ENCODE measurements at places on chromosomes 1 and 21.
A peak's percentile ranks its signal among the peaks of the same experiment; 100 is the strongest.

- no peak for DNase-seq
Measured at GRCh38 chr1:228000836-228001563, 5.8 kb upstream of the WNT3A start.

DNA sequence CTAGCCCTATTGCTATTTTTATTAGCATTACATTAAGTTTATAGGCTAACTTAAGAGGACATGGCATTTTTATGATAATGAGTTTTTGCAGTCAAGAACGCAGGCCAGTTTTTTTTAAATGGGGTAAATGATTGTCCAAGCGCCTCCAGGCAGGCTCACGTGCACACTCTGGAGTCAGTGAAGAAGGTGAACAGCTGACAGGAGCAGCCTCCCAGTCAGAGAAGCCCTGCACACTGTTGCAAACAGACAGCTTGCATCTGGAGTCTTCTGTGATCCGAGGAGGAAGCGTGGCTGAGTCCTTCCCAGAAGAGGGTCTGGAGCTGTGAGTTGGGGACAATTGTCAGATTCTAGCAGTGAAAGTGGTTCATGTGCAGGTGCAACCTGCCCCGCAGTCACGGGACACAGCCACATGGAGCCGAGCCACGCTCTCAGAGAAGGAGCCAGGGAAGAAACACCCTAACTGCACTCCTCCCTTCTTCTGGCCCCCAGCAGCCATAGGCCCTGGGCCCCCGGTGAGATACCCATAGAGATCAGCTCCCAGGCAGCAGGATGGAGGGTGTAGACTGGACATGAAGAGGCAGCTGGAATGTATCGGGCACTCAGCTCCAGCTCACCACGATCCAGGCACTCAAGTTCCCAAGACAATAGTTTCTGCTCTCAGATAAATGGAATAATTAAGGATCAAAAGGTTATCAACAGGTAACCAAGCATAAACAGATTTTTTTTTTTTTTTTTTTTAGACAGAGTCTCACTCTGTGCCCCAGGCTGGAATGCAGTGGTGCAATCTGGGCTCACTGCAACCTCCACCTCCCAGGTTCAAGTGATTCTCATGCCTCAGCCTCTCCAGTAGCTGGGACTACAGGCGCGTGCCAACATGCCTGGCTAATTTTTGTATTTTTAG lies 26.4 kb downstream of the CAPN2 start:
- DNase-seq: no peak

DNA sequence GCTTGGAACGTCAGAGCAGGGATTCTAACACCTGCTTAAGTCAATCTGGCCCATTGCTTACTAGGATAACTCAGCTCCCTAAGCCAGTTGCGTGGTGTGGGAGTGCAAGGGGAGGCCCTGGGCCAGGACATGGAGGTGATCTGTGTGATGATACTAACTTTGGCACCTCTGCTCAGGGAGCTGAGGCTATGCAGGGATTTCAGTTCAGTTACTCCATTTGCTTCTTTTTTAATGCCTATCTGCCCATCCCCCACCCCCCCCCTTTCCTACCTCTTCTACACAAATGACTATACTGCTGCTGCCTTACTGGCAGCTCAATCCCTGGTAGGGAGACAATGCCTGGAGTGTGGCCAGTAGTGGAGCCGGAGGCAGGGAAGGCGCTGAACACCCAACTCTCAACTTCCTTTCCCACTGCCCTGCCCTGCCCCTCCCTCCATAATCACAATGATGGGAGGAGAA lies 19.5 kb downstream of the INKA2 start:
- no peak for DNase-seq

- no peak for DNase-seq
Measured at GRCh38 chr21:42426424-42426823, 22.7 kb downstream of the UBASH3A start.

DNA sequence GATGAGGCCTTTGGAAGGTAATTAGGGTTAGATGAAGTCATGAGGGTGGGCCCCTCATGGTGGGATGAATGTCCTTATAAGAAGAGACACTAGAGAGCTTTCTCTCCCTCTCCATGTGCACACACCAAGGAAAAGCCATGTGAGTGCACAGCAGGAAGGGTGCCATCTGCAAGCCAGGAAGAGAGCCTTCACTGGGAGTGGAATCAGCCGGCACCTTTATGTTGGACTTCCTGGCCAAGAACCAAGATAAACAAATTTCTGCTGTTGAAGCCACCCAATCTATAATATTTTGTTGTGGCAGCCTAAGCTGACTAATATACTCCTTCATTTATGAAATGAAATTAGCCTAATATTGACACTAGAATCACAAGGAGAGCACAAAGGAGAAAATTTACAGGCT lies 38.2 kb upstream of the PKP1 start:
- DNase-seq: no peak

DNA sequence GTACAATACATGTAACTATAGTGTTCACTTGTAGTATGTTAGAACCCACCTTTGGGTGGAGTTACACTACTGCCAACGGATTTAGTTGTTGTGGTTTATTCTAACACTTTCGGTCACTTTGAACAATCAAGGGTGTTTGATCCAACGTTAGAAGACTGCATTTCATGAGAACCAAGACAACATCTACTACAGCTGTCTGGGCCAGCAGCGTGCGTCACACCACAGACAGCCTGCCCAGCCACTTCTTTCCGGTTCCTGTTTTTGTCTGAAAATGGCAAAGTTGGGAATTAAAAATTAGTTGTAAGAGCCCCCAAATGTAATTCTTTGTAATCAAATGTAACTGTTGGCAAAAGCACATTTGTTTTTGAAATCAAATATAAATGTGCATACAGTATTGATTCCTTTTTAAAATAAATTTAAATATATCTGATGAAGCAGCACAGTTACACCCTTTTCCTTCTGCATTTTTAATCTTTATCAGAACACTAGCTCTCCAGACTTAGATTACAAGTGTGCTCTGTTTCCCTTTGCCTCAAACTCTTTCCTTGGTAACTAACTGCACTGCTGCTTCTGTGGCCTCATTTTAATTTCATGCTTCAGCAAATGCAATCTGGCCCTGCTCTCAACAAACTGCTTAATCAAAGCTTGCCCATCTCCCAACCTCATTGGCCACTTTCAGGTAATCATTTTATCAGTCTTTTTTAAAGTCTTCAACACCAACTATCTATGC lies 86.6 kb upstream of the DPH5 start:
- DNase-seq: peak; percentile 35

DNA sequence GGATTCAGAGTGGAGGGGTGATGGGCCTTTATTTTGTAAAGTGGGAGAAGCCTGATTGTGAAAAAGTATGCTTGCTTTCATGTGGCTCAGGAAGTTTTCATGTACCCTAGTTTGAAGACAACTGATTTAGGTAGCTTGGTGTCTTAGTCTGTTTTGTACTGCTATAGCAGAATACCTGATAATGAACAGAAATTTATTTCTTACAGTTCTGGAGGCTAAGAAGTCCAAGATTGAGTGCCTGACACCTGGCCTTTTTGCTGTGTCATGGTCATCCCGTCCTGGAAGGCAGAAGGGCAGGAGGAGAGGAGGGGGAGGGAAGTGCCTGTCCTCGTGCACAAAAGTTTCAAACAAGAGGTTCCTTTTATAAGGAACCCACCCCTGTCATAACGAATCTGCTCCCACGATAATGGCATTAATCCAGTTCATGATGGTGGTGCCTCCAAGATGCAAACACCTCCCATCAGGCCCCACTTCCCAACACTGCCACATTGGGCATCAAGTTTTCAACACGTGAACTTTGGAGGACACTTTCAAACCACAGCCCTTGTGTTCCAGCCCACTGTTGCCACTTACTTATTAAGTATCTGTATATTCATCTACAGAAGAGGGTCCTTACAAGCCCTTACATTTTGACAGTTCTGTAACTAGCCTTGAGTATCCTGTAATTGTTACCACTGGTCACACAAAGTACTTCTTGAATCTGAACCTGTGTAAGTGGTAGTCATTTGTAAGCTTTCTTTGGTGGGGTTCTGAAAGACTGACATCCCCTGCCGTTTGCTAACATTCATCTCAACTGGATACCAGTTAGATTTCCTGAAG lies 9.5 kb downstream of the UCK2 start:
- no peak for DNase-seq

GRCh38 chr1:147919896-147920295 lies 8.3 kb upstream of the GPR89B start:
- no peak for DNase-seq

DNA sequence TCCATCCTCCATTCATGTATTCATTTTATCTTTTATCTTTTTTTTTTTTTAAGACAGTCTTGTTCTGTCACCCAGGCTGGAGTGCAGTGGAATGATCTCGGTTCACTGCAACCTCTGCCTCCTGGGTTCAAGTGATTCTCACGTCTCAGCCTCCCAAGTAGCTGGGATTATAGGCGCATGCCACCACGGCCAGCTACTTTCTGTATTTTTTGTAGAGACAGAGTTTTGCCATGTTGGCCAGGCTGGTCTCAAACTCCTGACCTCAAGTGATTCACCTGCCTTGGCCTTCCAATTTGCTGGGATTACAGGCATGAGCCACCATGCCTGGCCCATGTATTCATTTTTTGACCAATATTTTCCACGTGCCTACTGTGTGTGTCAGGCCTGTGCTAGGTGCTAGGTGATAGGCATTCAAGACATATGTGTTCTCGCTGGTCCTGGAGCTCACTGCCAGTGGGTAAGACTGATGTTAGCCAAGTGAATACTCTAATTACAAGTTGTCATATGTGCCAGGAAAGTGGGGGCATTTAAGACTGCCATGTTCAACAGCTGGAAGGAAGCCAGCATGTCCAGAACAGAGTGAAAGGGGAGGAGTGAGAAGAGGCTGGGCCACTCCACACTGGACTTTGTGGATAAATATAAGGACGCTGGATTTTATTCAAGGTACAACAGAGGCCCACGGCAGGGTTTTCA lies 5.3 kb upstream of the CELSR2 start:
- DNase-seq: no peak

DNA sequence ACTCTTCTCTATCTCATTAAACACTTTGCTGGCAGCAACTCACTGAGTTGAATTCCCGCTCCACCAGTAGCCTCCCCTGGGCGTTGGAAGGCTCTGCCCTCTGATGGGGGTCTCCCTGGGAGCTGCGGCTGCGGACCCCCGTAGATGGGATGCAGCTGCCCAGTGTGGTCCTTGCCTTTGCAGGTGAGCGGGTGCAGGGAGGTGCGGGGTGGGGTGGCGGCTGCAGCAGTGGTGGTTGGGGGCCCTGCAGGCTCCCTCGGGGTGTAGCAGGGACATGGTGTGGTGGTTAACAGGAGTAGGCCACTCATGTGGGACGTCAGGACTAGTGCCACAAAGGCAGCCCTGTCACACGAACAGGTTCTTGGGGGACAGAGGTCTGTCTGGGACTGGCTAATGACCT lies 42.0 kb downstream of the GALNT2 start:
- no peak for DNase-seq

DNA sequence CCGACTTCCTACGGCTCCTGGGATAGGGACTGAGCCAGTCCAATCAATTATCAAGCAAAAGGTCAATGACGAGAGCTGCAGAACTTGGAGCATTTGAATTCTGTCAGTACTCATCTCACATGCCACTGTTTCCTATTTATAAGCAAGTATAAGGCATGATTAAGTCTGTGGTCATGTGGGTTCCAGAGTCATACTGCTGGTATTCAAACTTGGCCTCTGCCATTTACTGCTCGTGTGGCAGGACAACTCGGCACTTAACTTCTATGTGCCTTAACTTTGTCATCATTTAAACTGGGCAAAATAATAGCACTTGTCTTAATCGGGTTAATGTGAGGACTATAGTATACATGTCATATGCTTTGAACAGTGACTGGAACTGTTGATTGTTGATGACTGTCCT lies 44.9 kb upstream of the TNFSF18 start:
- no peak for DNase-seq

- no peak for DNase-seq
Measured at GRCh38 chr1:14181191-14181795, 417.2 kb upstream of the KAZN start.

DNA sequence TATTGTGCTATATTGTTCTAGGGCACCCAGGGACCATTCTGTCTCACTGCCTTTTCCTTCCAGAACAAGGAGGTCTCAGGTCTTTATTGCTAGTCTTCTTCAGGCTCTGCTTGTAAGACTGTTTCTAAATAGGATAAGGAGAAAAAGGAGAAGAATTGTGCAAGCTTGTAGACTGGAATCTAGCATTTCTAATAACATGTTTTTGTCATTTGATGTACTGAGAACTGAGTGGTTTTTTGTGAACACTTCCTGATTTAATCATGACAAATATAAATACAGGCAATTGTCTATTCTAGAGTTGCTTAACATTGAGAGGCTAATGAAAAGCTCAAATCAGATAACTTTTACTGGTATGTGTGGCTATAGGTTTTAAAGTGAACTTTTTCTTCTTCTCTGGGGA lies 77.6 kb downstream of the CLIC4 start:
- no peak for DNase-seq

DNA sequence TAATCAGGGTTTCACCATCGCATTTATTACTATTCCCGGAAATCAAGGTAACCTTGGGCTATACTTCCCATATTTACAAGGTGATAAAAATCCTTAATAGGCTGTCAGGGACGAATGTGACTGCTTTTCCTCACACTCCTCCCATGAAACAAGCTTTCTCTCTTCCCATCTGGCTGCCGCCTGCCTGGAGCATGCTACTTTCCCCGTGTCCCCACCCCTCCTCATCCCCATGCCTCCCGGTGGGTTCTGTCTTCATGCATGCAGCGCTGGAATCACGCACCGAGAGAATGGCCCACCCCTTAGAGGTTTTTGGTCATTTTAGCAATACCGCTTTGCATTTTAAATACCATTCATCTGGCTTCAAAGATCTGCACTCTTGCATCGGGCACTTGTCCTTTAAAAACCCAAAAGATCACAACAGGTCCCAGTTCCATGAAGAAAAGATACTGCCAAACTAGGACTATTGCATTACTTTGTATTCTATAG lies 339.1 kb downstream of the NTNG1 start:
- DNase-seq: no peak

- no peak for DNase-seq
Measured at GRCh38 chr1:37647281-37647680, 12.6 kb upstream of the RSPO1 start.

DNA sequence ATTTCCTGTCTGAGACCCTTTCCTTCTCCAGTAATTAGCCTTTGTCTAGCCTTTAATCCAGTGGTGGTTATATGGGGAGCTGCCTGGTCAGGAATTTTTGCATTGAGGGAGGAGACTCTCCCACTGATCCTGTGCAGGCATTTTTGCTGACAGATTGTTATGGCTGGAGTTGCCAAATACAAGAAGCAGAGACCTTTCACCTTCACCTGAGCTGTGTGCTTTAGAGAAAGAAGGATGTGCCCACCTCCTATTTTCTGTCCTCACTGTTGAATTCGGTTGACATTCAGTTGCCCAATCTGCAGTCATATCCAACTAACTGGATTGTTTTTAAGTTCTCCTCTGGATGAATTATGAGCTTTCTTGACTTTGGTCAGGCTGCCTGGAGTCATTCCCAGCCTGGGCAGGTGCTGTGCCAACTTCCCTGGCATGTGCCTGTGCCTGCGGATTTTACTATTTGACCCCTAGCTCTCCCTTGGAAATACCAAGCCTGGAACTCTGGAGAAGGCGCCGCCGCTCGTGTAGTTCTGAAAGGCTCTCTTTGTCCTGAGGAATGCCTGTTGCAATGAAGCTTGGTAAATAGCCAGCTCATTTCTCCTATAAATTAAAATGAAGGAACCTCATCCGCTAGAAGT lies 143.9 kb downstream of the NOS1AP start:
- DNase-seq: no peak

GRCh38 chr1:39139723-39140360 lies 64.7 kb upstream of the MACF1 start:
- DNase-seq: no peak

- no peak for DNase-seq
Measured at GRCh38 chr1:153493343-153493960, 33.0 kb upstream of the S100A7 start.
